ENCODE measurements at places on chromosomes 1 and 21.

DNA sequence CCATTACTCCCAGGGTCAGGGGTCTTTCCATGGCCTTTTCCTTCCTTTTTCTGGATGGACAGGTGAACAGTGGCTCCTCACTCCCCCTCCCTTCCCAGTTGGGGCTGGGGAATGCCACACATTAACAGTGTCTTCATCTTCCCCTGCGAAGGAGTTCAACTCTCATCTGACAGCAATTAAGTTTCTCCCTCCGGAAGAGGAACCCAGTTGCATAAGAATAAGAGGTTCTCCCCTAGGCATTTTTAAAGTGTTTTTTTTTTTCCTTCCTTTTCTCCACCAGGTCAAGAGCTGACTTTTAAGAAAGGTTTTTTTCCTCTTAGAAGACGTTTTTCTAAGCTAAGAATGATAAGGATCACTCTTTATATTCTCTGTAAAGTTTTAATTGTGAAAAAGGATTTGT is 42.3 kb upstream of the FASLG start:
- no peak for DNase-seq

DNA sequence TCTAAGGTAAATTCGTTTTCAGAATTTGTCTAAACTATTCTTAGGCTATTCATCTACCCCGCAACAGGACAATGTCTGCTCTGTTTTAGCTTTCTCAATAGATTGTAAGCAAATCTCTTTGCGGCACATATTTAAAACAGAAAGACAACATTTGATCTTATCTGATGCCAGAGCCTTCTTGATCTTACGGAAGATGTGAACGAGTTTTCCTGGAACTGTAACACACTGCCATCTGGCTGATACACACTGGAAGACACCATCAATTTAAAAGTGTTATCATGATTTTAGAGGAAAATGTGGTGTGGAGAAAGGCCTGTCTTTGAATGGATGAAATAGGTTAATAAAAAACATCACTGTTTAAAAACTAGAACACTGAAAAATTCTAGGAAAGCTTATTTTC is 36.1 kb downstream of the COA6 start:
- no peak for DNase-seq

- DNase-seq: no peak
Measured at GRCh38 chr21:45999581-46000181, 18.1 kb downstream of the COL6A1 start.

DNA sequence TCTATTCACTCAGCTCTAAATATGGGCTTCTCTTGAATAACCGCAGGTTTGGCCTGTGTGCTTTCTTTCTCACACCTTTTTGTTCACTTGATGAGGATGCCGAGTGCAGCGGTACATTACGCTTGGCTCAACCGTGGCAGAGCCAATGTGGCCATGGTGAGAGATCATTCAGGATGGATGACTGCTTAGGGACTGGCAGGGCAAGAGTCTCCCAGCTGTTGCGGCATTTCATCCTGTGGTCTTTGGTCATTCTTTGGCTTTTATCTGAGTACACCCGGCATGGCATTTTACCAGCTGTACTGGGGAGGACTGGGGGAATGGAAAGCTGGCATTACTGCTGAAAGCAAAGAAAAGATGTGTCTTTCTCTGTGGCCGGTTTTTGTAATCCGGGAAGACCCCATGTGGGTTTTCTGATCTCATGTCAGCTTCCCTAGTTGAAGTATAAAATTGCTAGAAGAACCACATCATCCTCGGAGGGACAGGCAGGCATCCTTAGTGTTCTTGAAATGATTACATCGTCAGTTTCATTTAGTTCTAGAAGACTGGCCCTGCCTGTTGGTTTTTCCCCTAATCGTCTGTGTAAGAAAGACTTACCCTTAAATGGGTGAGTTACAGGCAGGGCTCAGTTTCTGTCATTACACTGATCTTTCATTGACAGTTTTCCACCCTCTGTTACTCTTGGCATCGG is 15.1 kb downstream of the PCP4 start:
- DNase-seq: no peak

DNA sequence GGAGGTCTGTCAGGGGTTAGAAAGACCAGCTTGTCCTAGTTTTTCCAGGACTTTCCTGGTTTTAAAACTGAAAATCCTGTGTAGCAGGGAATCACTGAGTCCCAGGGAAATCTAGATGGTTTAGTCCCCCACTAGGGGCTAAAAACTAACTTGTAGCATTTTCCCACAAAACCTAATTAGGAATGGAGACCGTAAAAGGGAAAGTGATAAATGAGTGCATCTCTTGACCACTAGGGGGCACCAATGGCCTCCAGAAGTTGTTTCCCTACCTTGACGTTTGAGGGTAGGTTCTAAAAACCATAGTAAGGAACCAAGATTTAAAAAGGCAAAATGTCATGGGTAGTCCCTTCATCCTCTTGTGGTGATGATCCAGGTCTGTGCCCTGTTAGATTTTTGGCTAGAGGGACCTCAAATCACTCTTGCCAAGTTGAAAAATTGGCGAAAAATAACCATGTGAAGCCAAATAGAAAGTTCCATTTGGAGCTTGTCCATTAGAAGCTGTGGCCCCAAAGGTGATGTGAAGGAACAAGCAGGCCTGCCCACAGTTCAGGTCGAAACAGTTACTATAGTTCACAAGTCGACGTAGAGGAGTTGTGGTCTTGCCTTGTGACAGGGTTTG is 24.5 kb downstream of the CLIC6 start:
- DNase-seq: no peak

Data from cortex of kidney (tissue), 1 donor.